Endothelial cell (in vitro differentiated cells): ENCODE measurements at places on chromosomes 4 and X.

- DNase-seq = no peak
Observed at GRCh38 chr4:48499551-48500066, 9.6 kb downstream of the ZAR1 start.

DNA sequence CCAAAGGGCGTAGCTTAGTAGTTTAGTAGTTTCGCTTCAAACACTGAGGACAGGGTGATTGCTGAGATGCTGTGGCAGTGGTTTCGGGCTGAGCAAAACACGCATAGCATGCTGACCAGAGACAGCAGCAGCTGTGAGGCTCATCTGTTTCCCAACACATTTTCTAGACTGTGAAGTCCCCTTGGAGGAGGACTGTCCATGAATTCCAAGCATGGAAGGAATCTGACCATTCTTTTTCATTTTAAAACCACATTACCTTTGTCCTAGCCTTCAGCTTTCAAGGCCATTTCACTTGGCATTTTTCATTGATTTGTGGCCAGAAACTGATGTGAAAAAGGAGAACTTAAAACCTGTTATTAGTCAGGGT, 240.9 kb downstream of the PALLD start:
- DNase-seq = no peak

- no peak for DNase-seq
Observed at GRCh38 chr4:98749206-98749605, 90.8 kb upstream of the TSPAN5 start.

- no peak for DNase-seq
Observed at GRCh38 chrX:10945498-10945897, 165.6 kb upstream of the HCCS start.

DNA sequence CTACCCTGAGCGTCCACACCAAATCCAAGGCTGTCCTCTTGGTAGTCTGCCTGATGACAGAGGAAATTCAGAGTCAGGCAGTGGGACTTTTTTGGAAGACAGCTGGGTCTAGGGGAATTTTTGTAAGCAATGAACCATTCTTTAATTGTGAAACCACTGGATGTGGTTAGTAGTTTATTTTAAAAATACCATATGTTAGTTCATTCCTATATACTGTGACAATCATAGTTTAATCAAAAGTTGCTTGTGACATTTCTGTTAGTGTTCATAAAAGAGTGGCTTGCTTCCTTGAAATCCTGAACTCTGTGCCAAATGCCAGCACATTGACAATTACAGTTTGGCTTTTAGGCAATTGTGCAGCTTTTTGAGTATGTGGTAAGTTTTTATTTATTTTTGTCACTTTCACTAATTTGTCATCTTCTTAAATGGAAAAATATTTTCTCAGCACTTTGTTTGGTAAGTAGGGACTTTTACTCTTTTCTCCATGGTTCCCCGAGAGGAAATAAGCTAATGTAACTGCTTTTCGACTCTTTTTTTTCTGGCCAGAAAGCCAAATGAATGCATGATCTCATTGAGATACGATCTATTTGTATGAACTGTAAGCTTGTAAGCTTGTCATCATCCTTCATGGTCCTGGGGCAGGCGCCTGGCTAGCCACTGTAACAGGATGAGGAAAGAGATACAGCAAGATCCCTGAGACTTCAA, 72.6 kb upstream of the SLC4A4 start:
- no peak for DNase-seq

- no peak for DNase-seq
Observed at GRCh38 chr4:33485111-33485510, 2759.2 kb downstream of the ARAP2 start.

DNA sequence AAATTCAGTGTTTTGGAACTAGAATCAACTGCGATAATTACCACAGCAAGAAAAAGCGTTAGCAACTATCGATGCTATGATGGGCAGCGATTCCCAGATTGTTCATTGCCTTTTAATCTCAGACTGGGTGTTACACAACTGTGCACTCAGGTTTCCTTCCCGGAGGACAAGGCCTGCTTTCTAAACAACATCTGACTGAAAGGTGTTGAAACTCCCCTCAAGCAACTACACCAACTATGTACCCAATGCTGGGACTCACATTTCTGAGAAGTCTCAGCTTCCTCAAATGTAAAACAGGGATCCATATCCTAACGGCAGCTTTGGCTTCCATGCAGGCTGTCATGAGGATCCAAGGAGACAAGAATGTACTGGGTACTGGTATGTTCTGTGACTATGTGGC, 8.2 kb downstream of the GABRE start:
- DNase-seq = no peak

GRCh38 chrX:139126493-139126892, 404.0 kb upstream of the F9 start:
- DNase-seq = peak; percentile 36

DNA sequence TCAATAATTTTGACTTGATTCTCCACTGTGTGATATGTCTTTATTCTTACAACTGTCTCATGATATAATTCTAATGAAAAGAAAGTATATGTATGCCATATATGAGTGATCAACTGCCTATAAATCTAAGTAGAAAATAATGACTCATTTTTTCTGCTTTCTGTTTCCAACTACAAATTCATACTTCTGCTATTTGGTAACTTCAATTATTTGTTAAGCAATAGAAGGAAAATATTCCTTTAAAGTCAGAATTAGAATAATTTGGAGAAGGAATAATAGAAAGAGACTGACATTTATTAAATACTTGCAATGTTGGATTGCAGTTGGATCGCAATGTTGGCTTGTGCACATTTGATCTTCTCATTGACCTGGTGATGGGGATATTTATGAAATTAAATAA, 204.2 kb upstream of the PACRGL start:
- DNase-seq = no peak
